ENCODE measurements at places on chromosomes 5 and 9.
A peak's percentile ranks its signal among the peaks of the same experiment; 100 is the strongest.

GRCh38 chr9:111148052-111149017 is 110.1 kb upstream of the LPAR1 start:
- DNase-seq = no peak

DNA sequence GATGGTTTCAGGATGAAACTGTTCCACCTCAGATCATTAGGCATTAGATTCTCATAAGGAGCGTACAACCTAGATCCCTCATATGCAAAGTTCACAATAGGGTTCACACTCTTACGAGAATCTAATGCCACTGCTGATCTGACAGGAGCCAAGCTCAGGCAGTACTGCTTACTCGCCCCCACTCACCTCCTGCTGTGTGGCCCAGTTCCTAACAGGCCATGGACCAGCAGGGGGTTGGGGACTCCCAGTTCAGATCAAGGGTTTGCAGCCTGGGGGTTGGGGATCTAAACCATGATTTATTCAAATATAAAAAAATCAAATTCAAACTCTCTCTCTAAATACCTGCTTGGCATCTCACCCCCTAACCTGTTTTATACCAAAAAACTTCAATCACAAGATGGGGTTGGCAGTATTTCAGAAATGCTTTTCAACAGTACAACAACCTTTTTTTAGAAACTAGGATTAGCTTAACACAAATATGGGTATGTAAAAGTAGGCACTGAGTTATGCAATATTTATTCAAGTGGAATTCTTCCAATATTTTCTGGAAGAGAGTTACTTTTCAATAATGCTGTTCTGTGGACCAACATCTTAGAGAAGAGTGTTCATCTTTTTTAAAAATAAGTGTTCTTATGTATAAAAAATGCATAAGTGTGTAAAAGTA is 30.1 kb upstream of the SLC12A2 start:
- DNase-seq = no peak

DNA sequence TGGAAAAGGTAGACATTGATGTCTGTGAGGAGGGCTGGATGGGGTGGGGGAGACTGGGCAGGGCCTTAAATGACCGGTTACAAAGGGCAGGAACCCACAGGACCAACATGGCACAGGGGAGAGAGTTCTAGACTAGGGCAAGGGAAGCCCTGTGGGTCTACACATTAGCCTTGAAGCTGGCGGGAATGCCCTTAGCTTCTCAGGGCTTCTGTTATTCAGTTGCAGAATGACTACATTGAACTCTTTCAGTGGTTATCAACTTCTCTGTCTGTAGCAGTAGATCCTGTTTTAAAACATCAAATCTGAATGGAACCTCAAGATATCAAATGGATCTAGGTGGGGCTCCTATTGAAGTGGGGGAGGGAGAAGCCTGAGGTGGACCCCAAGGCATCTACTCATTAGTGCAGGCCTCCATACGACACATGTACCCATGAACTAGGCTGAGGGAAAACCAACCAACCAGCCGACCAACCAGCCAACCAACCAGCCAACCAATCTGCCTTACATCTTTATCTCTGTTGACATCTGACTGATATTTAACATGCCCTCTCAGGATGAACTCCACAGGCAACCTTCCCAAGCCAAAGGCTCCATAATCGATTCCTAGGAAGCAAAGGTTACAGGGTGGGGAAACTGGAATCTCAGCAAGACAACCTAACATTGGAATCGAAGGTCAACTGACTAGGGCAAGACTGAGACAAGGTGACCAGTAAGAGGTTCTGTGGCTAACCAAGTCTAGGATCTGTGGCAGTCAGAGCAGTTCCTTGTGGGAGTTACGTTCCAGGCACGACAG is 48.3 kb downstream of the DAP start:
- no peak for DNase-seq

DNA sequence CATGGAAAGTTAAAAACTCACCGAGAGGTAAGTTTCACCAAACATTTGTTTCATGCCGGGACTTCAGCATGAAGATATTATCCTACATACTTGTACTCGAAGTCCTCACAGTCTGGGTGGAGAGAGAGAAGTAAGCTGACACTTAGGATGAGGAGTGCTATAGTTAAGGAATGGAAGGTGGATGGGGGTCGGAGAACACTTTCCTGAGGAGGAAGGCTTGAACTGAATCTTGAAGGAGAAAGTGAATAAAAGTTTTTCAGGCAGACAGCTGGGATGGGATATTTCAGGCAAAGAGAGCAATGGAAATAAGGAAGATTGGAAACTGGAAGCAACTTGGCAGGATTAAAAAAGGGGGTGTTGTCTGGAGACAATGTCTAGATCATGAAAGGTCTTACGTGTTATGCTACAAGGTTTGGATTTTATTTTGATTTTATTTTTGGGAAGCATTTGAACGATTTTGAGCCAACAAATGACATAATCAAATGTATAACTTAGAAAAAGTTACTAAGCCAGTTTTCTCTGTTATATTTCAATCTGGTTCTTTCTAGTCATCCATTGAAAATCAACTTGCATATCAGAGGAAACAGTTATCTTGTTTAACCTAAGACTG is 167.1 kb downstream of the PAM start:
- no peak for DNase-seq

- no peak for DNase-seq
Measured at GRCh38 chr5:65037831-65038815, 269.4 kb downstream of the CWC27 start.

- no peak for DNase-seq
Measured at GRCh38 chr5:73668017-73668416, 42.0 kb downstream of the ARHGEF28 start.

DNA sequence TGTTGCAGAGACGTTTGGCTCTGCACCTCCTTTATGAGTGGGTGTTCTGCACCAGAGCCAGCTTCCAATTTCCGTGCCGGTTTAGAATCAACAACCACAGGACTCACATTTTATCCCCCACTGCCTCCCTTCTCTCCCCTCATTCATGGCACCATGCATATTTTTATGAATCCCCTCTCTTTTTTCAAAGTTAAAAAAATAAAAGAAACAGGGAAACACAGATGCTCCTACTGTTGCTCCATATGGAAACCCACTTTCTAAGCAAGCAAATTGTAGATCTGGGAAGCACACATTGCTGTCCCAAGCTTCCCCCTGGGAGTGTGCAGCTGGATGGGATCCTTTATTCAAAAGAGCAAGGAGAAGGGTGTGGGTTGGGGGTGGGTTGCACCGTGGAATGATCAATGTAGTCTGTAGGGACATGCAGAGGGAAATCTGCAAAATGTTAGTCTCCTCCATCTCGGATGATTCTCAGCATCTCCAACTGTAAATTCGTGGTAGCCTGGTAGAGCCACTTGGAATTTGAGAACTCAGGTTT is 410.0 kb upstream of the ADAMTSL1 start:
- no peak for DNase-seq

DNA sequence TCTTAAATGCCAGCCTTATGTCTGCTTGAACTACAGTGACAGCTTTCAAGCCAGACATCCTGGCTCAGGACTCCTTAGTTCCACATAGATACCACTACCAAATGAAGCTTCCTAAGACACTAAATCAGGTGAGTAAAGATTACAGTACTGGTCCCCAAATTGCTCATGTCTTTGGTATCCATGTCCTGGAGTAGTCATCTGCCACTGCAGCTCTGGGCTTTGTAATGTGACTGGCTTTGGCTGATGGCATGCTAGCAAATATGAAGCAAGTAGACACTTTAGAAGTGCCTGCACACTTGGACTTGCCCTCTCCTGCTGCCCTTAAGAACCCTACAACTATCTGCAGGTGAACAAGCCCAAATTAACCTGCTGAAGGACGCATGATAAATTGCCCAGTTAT is 334.9 kb downstream of the BNC2 start:
- DNase-seq = no peak

GRCh38 chr5:179494774-179495526 is 55.4 kb upstream of the RUFY1 start:
- no peak for DNase-seq

- DNase-seq = no peak
Measured at GRCh38 chr5:109982966-109983534, 293.3 kb downstream of the MAN2A1 start.

- DNase-seq = no peak
Measured at GRCh38 chr5:102782217-102782872, 27.2 kb downstream of the PAM start.

DNA sequence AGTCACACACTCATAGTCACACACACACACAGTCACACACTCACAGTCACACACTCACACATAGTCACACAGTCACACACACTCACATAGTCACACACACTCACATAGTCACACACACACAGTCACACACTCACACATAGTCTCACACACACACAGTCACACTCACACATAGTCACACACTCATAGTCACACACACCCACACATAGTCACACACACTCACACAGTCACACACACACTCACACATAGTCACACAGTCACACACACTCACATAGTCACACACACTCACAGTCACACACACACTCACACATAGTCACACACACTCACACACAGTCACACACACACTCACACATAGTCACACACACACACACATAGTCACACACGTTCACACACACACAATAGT is 4.1 kb downstream of the OLFM1 start:
- DNase-seq = no peak

- no peak for DNase-seq
Measured at GRCh38 chr9:7799944-7800285, 337 bp upstream of the DMAC1 start.

GRCh38 chr5:115450741-115451140 is 93.8 kb downstream of the FEM1C start:
- DNase-seq = no peak

DNA sequence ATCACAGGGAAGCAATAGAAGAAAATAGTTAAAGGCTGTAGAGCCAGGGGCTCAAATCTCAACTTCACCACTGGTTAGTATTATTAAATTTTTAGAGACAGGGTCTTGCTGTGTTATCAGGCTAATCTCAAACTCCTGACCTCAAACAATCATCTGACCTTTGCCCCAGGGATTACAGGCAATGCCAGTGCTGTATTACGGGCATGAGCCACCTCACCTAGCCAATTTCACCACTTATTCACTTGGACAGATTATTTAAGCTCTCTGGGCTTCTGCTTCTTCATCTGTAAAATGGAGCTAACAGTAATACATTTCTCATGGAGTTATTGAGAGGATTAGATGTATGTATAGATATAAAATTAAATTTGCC is 155.9 kb upstream of the KLF4 start:
- no peak for DNase-seq

DNA sequence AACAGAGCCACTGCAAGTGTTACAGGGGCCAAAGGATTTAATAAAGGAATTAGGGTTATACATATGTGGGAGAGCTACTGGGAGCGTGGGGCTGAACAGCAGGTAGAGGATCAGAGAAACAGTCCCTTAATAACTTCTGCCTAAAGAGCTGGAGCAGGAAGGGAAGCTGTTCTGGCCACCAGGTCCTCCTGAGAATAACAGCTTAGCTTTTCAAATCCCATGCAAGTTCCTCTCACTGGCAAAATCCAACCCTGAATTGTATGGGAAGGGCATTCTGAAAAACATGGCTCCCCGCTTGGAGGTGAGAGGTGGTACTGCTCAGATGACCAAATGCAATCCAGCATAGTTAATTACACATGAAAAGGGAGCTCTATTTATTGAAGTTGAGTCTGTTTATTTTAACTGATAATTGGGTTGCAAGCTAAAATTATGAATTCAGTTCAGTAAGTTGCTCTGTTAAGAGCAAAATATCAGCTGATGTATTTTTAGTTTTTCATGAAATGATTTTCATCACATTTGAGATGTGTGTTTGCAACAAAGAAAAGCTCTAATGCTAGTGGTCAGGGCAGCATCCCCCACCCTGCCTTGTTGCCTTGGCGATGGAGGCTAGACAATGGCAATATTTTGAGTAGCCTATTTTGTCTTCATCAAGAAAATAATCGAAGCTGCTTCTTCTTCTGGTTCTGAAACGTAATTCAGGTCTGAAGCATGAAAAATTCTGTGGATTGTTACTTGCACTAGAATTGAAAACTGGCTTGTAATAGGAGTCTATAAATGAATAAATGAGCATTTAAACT is 58.4 kb upstream of the SH3GL2 start:
- DNase-seq = no peak

- no peak for DNase-seq
Measured at GRCh38 chr9:35822926-35823325, 5.6 kb downstream of the FAM221B start.

GRCh38 chr5:81337803-81338202 is 36.4 kb downstream of the ZCCHC9 start:
- DNase-seq = no peak

- DNase-seq = no peak
Measured at GRCh38 chr9:126205845-126206498, 120.7 kb upstream of the MVB12B start.

- no peak for DNase-seq
Measured at GRCh38 chr9:106868087-106868486, 5.1 kb downstream of the ZNF462 start.

- DNase-seq = no peak
Measured at GRCh38 chr5:126816649-126817048, 39.7 kb downstream of the LMNB1 start.

DNA sequence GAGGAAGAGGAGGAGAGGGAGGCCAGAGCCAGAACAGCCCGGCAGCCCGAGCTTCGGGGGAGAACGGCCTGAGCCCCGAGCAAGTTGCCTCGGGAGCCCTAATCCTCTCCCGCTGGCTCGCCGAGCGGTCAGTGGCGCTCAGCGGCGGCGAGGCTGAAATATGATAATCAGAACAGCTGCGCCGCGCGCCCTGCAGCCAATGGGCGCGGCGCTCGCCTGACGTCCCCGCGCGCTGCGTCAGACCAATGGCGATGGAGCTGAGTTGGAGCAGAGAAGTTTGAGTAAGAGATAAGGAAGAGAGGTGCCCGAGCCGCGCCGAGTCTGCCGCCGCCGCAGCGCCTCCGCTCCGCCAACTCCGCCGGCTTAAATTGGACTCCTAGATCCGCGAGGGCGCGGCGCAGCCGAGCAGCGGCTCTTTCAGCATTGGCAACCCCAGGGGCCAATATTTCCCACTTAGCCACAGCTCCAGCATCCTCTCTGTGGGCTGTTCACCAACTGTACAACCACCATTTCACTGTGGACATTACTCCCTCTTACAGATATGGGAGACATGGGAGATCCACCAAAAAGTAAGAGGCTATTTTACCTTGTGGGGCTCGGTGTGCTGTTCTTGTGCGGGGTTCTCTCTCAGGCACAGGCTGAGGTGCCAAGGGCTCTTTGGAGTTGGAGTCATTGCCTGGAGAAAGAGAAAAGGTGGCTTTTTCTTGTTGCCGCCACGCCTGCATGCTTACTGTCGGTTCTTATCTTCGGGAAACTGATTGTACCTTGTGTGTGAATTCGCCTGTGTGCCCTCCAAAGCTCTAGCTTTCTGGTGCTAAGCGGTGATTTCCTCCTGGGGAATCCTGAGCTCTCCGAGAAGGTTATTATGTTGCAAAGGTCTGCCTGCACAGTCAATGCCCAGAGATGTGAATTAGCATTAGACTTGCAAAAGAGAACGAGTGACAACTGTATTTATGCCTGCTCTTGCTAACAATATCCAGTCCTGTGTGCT is at the start of gene ISL1:
TSS of gene ISL1 (plus strand) at position 318 of the 991 bp plus-strand sequence. CDS start at position 542, 224 bp downstream.
- peak; percentile 88 for DNase-seq

All from NCI-H1092 (cell line).